Uterus (tissue), 4 donors: ENCODE measurements at places on chromosomes 12 and 14.

- H3K4me1 ChIP-seq = no peaks in the 10 kb centered on the region
- H3K4me3 ChIP-seq = no peak overlapping the region
- no peaks in the 10 kb centered on the region for H3K27me3 ChIP-seq
- no peak for DNase-seq
Measured at GRCh38 chr12:51667269-51667668, 76.2 kb downstream of the SCN8A start.

GRCh38 chr14:52318062-52318461 is 4.0 kb downstream of the PTGER2 start:
- no peaks in the 10 kb centered on the region for H3K27me3 ChIP-seq
- DNase-seq = no peak
- H3K4me1 ChIP-seq = no peaks in the 10 kb centered on the region
- H3K4me3 ChIP-seq = no peak overlapping the region
- no peaks in the 10 kb centered on the region for H3K36me3 ChIP-seq
- H3K27ac ChIP-seq = peak overlapping the region; percentile 45

DNA sequence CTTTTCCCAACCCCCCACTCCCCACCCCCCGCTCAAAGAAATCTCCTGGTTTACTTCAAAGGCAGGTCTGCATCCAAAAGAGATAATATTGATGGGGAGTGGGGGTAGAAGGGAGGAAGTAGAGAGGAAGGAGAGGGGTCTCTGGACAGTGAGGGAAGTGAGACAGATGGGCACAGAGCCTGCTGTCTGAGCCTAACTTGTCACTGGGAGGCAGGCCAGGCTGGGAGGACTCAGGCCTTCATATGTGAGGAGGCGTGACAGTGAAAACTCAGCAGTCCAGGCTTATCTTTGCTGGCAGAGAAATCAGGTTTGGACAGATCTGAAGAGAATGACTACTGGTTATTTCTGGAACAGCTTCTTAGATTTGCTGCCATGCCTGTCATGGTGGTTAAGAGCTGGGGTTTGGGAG is 192.3 kb downstream of the NUAK1 start:
- no peaks in the 10 kb centered on the region for H3K27me3 ChIP-seq
- H3K36me3 ChIP-seq = no peaks in the 10 kb centered on the region
- peak; percentile 53 for DNase-seq
- H3K27ac ChIP-seq = no peak overlapping the region

DNA sequence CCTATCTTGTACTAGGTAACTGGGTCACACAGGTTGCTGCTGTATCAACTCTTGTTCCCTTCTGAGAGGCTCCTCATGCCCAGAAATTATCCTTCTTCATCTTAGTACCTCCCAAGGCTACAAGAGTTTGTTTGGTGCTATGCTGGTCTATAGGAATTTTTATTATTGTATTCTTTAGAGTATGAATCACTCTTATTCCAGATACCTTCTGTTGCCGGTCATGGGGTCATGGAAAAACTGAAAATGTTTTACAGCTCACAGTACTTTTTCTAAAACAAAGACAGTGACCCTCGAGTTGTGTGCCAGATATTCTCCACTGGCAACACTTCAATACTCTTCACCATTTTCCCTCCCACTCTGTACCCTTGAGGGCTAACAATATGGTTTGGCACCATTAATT is 1598.0 kb upstream of the TMEM132C start:
- no peak for DNase-seq
- H3K27ac ChIP-seq = no peak overlapping the region
- H3K36me3 ChIP-seq = no peaks in the 10 kb centered on the region
- H3K4me1 ChIP-seq = no peaks in the 10 kb centered on the region

GRCh38 chr12:68536885-68537485 is 73.7 kb upstream of the RAP1B start:
- no peaks in the 10 kb centered on the region for H3K4me1 ChIP-seq
- H3K27ac ChIP-seq = no peak overlapping the region
- DNase-seq = no peak
- H3K27me3 ChIP-seq = no peaks in the 10 kb centered on the region
- no peaks in the 10 kb centered on the region for H3K36me3 ChIP-seq
- no peak overlapping the region for H3K4me3 ChIP-seq

- no peak for DNase-seq
- no peak overlapping the region for H3K4me3 ChIP-seq
- H3K36me3 ChIP-seq = no peaks in the 10 kb centered on the region
- no peaks in the 10 kb centered on the region for H3K4me1 ChIP-seq
- no peak overlapping the region for H3K27ac ChIP-seq
Measured at GRCh38 chr14:21796916-21797315, 123.3 kb upstream of the OR4E1 start.

GRCh38 chr12:119885549-119885948 is 8.4 kb upstream of the CIT start:
- DNase-seq = no peak
- no peaks in the 10 kb centered on the region for H3K27me3 ChIP-seq
- H3K36me3 ChIP-seq = no peaks in the 10 kb centered on the region
- no peaks in the 10 kb centered on the region for H3K4me1 ChIP-seq
- no peak overlapping the region for H3K27ac ChIP-seq
- H3K4me3 ChIP-seq = no peak overlapping the region

- no peak overlapping the region for H3K4me3 ChIP-seq
- DNase-seq = no peak
- H3K36me3 ChIP-seq = no peaks in the 10 kb centered on the region
- no peaks in the 10 kb centered on the region for H3K4me1 ChIP-seq
- no peak overlapping the region for H3K27ac ChIP-seq
Measured at GRCh38 chr12:118524446-118524845, 148.1 kb downstream of the SUDS3 start.
